ENCODE measurements at places on chromosomes 11 and 22.

DNA sequence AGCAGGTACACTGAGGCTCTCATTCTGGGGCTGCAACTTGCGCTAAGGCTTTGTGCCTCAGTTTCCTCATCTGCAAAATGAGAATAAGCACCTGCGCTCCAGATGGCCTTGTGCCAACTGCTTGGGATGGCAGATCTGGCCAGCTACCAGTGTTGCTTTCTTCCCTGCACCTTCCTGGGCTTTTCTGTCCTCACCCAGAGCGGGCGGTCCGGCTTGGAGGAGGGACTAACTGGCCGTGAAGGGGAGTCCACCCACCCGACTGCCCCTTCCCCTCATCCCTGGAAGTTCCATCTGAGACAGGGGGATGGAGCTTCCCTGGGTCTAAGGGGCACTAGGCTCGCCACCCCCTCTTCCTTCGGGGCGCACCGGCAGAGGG is 3.5 kb downstream of the SLC16A8 start:
- DNase-seq = no peak

GRCh38 chr11:44680982-44681597 is 45.7 kb upstream of the TSPAN18 start:
- no peak for DNase-seq

- DNase-seq = no peak
Observed at GRCh38 chr11:84663731-84664130, 963.4 kb downstream of the DLG2 start.

DNA sequence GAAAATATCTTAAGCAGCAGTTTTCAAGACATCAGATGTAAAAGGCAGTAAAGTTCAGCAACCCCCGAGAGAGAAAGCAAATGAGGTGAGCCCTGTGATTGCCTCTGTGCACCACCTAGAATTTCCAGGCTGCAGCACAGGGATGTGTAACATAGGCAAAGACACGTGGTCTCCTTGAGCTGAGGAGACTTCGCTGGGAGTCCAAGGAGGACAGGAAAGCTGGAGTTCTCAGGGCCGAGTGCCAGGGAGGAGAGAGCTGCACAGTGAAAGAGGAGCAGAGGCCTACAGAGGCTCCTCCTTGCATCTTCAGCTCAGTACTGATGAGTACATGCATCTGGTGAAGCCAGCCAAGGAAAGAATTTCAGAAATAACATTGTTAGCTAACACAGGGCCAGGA is 17.6 kb upstream of the TOLLIP start:
- DNase-seq = no peak

DNA sequence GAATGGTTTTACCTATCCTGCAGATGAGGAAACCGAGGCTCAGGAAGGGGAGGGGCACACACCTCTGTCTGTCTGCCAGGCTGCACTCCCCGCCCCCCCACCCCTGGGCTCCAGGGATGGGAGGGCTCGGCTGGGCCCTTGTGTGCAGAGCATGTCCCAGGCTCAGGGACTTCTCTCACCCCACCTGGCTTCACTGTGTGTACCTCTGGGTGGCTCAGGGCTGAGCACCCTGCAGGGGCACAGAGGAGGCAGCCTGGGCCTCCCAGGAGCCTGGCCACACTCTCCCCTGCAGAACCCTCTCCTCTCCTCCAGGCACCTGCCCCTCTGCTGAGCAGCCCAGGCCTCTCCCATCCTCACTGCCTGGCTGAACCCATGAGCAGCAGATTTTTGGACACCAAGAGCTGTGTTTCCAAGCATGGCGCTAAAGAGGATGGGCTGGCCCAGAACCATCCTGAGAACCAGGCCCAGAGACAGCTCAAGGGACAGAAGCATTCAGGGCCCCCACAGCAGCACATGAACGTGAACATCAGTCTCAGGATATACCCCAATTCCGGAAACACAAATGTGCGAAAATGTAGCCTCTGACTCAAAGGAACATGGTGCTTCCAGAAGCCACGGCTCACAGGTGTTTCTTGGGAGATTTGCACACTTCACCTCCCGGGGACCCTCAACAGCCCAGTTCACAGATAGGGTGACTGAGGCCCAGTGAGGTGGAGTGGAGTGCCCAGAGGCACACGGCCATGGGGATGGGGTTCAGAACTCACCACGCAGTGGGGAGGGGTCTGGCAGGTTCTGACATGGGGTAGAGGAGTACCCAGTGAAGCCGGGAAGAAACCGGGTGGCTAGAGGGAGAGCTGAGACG is 10.5 kb downstream of the EMID1 start:
- DNase-seq = no peak

- DNase-seq = no peak
Observed at GRCh38 chr11:10727146-10727851, 23.7 kb upstream of the CTR9 start.

- DNase-seq = no peak
Observed at GRCh38 chr11:44761551-44761961, 34.8 kb downstream of the TSPAN18 start.

GRCh38 chr11:39220069-39220468 is 2239.4 kb downstream of the LRRC4C start:
- DNase-seq = no peak

DNA sequence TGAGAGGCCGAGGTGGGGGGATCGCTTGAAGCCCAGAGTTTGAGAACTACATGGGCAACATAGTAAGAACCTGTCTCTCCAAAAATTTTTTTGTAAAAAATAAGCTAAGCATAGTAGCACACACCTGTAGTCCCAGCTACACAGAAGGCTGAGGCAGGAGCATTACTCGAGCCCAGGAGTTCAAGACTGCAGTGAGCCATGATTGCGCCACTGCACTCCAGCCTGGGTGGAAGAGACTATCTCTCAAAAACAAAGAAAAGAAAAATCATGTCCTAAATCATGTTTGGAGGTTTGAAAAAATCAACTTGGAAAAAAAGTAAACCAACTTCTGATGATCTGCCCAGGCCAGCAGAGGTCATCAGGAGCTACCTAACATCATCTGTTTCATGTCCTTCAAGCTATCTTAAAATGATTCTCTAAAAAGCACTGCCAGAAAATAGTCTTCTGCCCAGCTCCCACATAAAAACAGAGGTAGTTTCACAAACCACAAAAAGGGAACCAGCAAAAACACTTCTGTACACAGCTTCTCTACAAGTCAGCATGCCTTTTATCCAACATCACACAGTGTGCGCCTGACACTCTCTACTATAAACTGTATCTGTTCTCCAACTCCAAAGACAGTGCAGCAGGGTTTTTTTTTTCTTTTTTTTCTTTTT is 165.0 kb downstream of the SOX6 start:
- DNase-seq = no peak

GRCh38 chr22:23553924-23554870 is 25.9 kb downstream of the IGLL1 start:
- no peak for DNase-seq

- DNase-seq = no peak
Observed at GRCh38 chr11:82811369-82811768, 77.7 kb upstream of the FAM181B start.

- DNase-seq = no peak
Observed at GRCh38 chr11:117442869-117443239, 115.2 kb downstream of the CEP164 start.

GRCh38 chr22:42587588-42588175 is 27.0 kb downstream of the POLDIP3 start:
- no peak for DNase-seq

GRCh38 chr11:67700548-67701262 is 26.3 kb upstream of the ALDH3B2 start:
- DNase-seq = no peak
